ENCODE measurements at places on chromosomes 4 and X.

DNA sequence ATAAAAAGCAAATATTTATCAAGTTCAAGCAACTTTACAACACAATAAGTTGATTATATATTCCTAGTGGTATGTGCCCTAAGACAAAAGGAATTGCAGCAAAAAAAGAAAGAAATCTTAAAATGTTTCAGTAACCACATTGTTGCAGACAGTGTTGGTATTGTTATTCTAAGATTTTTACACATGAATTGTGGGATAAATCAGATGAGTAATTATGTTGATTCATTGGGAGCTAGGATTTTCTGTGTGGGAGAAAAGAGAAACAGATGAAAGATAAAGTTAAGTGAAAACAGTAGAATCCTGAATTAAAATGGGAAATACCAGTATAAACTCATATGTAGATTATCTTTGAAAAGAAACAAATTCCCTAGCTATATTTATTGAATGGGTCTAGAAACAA is 362.4 kb downstream of the PPP3CA start:
- no peak for DNase-seq

DNA sequence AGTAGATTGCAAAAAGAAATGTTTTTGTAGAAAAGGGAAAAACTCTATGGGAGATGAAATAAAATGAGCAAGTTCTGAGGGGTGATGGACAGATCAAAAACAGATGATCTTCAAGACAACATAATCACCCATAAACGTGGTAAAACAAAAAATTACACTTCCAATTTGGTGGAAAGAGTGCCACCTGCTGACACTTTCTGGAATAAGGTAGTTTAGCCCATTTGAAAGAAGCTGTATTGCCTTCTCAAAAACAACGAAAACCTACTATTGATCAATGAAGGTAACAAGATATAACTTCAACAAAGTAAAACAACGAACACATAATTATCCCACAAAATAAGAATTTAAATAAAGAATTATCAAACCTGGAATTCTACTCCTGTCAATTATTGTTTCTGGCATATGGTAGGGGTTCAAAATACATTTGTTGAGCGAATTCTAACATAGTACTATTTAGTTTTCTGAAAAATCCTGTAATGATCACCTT is 2.5 kb downstream of the COQ2 start:
- DNase-seq: no peak

GRCh38 chr4:4758681-4759080 is 100.8 kb upstream of the MSX1 start:
- no peak for DNase-seq

DNA sequence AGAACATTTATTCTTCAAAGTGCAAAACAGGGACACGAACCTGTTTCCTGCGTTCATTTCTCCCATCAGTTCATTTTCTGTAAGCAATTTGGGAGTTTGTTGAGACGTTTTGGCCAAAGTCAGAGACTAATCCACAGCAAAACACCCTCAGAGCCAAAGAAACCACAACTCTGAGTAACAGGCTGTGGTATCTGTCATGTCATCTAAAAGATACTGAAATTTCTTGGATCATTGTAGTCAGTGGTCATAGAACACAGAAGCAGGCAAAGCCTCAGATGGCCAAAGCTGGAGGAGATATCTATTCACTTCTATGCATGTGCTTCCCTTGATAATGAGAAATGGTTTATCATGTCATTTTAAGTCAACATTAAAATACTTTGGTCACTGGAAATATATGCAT is 485.6 kb upstream of the GALNT7 start:
- DNase-seq: no peak

DNA sequence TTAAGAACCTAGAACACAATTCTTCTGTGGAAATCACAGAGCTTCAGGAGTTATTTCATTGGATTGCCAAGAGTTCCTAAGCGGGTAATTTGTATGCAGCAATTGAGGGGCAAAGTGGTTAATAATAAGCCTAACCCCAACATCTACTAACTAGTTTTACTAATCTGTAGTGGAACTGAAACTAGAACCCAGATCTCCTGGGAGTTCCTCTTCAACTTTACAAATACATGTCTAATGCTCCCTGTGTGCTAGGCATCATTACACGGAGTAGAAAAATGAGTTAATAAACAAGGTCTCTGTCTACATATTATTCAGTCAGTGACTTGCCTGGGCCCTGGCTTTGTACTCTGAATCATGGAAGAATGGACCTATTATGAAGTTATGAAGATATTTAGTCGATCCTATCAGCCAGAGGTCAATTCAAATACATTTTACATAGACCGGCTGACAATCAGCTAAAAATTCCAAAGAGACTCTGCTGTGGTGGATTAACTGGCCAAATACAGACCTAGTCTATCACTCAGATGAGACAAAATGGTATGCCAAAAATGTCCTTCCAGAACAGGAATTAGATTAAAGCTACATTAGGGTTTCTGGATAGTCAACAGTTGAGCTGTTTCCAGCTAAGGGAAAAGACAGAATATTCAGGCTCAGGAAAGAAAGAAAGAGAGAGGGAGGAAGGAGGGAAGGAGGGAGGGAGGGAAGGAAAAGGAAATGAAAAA is 326.0 kb downstream of the FBXW7 start:
- no peak for DNase-seq

- no peak for DNase-seq
Measured at GRCh38 chr4:120994521-120994920, 72.0 kb upstream of the PRDM5 start.

DNA sequence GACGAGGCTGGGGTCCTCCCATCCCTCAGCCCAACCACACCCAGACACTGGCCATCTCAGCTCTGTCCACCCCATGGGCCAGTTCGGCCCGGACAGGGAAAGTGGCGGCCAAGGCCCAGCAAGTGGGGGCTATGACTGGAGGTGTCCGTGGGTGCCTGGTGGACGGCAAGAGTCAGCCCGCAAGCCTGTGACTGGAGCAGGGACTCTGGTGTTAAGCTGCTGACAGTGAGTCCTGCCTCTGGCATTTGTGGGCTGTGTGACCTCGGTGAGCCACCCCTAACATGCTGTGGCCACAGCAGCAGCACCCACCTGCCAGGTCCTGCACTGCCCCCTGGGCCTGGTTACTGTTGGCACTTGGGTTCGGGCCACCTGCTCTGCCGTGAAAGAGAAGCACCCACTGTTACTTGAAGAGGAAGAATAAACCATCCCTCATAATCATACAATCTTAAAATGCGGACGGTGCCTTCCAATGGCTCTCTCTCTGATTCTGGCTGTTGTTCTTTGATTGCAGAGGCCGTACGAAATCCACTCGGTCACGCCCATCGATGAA is 252.0 kb downstream of the EVC2 start:
- no peak for DNase-seq

GRCh38 chrX:118751950-118752783 is 24.8 kb downstream of the IL13RA1 start:
- no peak for DNase-seq

- no peak for DNase-seq
Measured at GRCh38 chrX:133570549-133570948, 155.3 kb upstream of the GPC4 start.

DNA sequence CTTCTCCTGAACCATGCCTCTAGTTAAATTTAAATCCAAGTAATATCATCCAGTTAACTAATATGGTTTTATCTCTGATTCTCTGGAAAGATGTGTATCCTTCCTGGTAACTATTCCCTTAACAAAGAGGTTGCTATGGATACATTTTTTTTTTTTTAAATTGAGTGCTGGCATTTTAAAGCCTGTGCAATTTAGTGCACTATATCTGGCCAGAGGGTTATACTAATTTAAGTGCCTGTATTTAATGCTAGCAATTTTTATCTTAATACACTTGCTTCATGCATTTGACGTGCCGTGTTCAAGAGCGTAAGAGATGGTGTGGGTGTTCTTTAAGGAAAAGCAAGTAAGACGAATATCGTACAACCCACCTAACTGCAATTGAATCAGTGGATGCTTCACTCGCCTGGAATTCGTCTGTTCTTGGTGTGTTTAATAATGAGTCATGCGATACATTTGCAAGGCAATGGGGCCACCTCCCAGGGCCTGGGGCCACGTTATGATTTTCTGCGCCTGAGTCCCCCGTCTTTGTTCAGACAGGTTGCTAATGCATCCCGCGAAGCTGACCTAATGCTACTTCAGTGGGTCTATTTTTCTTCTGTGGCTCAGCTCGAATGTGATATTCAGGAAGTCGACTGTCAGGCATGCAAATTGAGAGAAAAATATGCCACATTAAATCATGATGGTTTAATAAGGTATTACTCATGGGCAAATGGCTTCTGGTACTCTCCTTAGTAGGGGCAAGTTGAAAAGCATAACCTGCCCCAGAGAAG is 14.2 kb upstream of the MID1 start:
- peak; percentile 85 for DNase-seq

GRCh38 chr4:6674500-6675149 is 19.1 kb upstream of the S100P start:
- no peak for DNase-seq

- DNase-seq: no peak
Measured at GRCh38 chrX:154809939-154810665, 4.8 kb upstream of the MPP1 start.

DNA sequence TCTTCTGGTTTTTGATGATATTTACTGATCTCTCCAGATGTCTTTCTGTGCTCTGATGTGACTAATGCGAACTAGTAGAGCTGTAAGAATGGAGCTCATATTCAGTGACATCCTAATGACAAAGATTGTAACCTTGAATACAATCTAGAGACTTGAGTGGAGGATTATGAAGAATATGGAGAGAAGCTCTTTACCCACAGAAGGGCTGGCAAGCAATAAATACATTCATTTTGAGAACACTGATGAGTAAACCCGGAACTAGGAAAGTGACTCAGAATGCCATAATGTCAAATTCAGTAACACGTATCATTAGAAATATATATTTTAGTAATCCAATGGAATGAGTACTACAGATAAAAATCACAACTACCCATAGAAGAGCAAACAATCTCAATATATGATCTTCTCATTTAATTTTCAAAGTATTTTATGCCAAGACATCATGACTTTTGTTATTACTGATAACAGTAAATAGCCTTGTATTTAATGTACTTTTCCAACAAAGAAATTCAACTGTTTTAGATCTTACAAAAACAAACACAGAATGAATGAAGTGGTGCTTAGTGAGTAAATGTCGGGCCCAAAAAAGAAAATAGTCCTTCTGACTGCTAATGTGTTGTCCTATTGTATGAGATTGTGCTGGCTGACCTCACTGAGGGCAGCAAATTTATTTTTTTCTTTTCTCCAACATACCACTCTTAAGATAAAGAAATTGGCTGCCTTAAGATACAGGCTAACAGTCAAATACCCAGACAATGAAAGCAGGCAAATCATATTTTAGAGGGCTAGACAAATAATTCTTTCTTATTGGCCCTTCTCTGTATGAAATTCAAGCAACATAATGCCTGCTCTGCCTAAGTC is 49.2 kb upstream of the HDAC8 start:
- DNase-seq: no peak

- DNase-seq: no peak
Measured at GRCh38 chrX:143615851-143616250, 20.1 kb downstream of the SLITRK4 start.

- DNase-seq: no peak
Measured at GRCh38 chr4:102387552-102388150, 42.4 kb upstream of the SLC39A8 start.

- DNase-seq: no peak
Measured at GRCh38 chr4:77204621-77205020, 47.6 kb downstream of the CCNG2 start.

GRCh38 chrX:12366440-12366839 is 228.2 kb downstream of the FRMPD4 start:
- DNase-seq: no peak

GRCh38 chrX:154727418-154727817 is 23.5 kb downstream of the GAB3 start:
- DNase-seq: no peak

- DNase-seq: peak; percentile 66
Measured at GRCh38 chr4:138053641-138054301, 188.4 kb downstream of the SLC7A11 start.

DNA sequence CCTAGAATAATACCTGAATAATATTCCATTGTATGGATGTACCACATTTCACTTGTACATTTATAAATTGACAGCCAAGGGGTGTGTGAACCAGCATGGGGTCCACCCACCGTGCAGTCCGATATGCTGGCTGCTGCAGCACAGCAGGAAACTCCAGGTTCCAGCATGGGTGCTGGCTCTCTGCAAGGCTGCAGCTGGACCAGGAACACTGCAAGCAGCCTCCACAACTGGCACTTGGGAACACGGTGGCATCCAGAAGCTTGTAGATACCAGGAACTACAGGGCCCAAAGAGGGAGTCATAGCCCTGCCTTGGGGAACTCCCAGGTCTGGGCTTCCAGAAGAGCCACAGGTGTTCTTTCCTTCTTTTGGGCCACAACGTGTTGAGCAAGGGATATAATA is 91.2 kb downstream of the NXF2 start:
- DNase-seq: no peak

GRCh38 chr4:139300431-139301112 is 733 bp upstream of the NAA15 start:
- no peak for DNase-seq

DNA sequence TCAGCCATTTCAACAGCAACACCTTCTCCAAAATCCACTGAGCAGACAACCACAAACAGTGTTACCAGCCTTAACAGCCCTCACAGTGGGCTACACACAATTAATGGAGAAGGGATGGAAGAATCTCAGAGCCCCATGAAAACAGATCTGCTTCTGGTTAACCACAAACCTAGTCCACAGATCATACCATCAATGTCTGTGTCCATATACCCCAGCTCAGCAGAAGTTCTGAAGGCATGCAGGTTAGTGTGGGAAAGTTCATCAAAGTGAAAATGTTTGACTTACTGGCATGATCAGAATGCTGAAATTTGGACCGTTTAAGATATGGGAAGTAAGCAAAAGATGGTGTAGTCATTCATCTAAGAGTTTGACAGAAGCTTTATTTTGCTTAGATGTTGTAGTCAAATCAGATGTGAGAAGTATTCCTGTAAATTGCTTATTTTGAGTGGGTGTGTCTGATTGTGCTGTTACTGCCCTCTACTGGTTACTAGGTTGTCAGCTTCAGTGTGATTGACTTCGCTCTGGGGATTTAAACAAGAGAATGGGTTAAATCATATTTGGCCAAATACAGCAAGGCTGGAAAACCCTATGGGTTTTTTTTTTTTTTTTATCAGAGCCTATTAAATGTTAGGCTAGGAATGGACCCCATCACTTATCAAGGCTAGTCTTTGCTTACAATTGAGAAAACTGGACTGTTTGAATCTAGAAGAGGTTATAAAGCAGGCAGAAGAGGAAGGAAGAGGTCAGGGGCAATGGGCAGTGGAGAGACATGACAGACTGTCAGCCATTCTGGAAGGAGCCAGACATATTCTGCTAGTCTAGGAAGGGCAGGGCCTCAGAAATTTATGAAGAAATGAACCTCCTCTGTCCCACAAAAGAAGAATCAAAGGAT is 130.3 kb downstream of the DIPK2B start:
- DNase-seq: no peak

- DNase-seq: no peak
Measured at GRCh38 chr4:118325431-118325830, 27.4 kb downstream of the PRSS12 start.

Measured in epithelial cell of prostate (primary cell).